ENCODE measurements at places on chromosomes 3 and 15.

GRCh38 chr15:69472046-69472445 lies 19.4 kb downstream of the RPLP1 start:
- DNase-seq, result no peak

DNA sequence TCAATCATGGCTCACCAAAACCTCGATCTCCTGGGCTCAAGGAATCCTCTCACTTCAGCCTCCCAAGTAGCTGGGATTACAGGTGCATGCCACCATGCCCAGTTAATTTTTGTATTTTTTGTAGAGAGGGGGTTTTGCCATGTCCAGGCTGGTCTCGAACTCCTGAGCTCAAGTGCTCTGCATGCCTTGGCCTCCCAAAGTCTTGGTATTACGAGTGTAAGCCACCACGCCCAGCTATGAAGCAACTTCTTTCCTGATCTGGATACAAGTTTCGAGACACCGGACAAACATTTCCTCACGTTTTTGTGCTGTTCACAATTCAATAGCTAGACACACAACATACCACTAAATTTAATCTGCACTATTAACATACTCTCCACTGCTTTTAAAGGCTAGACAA lies 3.4 kb upstream of the SYNM start:
- no peak for DNase-seq

DNA sequence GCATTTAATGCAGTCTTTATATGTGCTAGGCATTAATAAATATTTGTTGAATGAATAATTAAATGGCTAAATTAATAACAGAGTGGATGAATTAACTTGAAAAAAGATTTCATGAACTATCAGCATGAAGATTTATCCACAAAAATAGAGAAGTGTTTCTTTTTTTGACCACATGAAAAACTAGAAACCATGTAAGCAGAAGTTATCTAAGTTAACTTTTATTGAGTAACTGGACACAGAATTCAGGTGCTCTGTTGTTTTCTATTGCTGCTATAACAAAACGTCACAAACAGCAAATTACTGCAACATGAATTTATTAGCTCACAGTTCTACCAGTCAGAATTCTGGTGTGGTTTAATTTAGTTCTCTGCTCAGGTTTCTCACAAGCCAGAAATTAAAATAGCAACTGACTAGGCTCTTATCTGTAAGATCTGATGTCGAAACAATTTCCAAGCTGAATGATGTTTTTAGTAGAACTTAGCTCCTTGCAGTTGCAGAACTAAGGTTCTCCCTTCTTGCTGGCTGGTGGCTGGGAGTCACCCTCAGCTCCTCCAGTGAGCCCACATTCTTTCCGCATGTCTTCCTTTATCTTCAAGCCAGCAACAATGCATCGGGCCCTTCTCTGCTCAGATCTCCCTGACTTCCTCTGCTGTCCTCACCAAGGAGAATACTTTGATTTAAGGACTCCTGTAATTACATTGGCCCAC lies 810.2 kb upstream of the ALCAM start:
- peak; percentile 1 for DNase-seq

GRCh38 chr3:123783050-123783689 lies 101.0 kb downstream of the MYLK start:
- DNase-seq, result no peak

DNA sequence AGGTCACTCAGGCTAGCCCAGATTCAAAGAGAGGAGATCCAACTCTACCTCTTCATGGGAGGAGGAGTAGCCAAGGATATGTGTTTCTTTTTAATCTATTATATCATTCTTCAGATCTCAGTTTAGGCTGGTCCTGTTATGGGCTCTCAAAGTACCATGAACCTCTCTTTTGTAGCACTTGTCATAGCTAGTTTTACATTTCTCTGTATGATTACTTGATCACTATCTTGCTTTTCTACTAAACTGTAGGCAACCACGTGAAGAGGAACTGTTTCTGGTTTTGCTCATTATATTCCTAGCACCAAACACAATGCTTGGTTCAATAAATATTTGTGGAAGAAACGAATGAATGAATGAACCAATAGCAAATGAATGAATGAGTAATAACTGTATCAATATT lies 29.6 kb downstream of the CD86 start:
- no peak for DNase-seq

- no peak for DNase-seq
These were observed 29.9 kb upstream of the CCDC80 start for GRCh38 chr3:112670824-112671223.

- DNase-seq, result no peak
These were observed 23.8 kb upstream of the FOXP1 start for GRCh38 chr3:71607364-71607763.

DNA sequence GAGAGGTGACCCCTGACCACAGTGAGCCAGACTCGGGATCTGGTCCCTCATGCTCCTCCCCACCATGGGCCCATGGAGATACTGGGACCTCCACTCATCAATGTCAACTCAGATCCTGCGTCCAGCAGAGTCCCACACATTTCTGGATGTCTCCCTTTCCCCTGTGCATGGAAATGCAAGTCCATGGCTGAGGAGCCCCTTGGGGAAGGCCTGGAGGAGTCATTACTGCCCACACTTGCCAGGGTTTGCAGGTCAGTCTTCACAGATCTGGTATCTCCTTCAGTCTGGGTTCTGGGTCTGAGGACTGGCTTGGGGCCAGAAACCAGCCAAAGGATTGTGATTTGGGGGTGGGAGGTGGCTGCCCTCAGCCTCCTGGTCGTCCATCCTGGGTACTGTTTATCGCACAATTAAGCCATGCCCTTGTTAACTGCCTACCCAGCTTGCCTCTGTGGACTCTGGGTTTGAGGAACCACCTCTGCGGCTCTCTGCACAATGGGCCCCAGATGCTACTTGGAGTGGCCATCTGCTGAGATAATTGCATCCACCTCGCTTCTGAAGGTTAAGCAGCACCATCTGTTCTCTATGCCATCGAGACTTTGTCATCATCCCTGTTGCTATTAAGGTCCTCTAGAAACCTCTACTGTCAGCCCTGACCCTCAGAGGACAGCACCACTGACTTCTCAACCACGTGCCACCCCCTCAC lies 49.9 kb upstream of the KLF13 start:
- DNase-seq, result no peak

- peak; percentile 58 for DNase-seq
These were observed 235.0 kb upstream of the KBTBD8 start for GRCh38 chr3:66762916-66763693.

DNA sequence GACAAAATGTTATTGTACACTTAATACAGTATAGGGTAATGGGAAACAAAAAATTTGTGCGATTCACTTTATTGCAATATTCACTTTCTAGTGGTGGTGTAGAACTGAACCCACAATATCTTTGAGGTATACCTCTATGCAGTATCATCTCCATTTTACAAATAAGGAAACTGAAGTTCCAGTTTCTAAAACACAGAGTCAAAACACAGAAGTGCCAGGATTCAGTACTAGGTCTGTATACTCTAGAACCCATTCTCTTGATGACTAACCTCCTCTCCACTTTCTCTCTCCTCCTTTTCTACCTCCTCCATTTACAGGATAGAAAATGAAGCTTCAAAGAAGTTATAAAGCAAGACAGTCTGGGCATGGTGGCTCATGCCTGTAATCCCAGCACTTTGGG lies 62.2 kb downstream of the MB21D2 start:
- no peak for DNase-seq

DNA sequence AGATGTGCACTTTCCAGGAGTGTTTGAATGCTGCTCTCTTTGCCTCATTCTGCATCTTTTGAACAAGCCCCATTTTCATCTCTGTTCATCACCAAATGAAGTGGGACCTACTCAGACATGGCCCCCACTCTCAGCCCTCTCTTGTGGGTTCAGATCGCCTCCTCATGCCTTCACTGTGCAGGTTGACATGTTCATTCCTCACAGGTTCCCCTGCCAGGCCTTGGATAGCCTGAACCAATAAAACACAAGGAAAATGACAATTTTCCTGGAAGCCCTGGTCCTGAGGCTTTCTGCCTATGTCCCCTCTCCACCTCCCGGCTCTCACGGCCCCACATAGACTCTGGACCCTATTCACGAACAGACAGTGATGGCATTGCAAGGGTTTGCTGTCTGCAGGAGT lies 17.7 kb downstream of the KLF15 start:
- no peak for DNase-seq

DNA sequence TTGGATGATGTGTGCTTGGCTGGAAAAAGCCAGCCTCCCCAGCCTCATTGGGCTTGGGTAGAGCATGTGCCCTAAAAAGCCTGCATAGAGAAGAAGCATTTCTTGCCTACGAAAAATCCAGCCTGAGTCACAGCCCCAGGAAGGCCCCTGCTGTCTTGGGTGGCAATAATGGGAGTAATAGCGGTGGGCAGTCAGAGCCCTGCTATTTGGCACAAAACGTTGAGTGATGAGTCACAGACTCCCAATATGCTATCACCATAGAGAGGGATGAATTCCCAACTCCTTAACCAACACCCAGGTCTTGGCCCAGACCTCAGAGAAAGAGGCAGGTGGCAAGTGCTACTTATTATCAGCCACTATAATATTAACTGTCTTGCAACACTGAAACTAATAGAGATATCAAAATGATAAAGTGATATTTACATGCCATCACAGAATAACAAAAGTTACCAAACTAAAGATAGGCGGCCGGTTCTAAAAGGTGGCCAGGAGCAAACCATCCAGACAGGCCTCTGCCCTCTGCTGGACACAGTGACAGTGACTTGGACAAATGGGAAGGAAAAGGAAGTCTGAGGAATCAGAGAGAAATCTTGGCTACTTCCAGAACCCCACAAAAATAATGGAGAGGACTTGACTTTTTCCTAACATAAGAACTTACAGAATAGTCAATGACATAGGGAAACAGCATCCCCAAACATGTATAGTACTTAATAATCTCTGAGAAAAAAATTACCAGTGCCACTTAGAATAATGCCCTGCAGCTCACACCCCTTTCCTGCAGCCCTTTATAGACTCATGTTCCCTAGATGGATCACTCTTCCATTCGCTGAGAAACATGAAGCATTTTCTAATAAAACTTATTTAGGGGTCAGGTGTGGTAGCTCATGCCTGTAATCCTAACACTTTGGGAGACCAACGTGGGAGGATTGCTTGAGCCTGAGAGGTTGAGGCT lies 51.9 kb upstream of the MUC13 start:
- peak; percentile 86 for DNase-seq

- DNase-seq, result no peak
These were observed 524.5 kb upstream of the TGFBR2 start for GRCh38 chr3:30081904-30082303.

- no peak for DNase-seq
These were observed 43.5 kb downstream of the LPP start for GRCh38 chr3:188197388-188197847.

DNA sequence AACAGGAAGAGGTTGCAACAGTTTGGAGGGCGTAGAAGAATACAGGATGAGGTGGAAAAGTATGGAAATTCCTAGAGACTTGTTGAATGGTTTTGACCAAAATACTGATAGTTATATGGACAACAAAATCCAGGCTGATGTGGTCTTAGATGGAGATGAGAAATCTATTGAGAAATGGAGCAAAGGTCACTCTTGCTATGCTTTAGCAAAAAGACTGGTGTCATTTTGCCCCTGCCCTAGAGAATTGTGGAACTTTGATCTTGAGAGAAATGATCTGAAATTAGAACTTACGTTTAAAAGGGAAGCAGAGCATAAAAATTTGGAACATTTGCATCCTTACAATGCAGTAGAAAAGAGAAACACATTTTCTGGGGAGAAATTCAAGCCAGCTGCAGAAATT lies 686.9 kb upstream of the GBE1 start:
- no peak for DNase-seq

DNA sequence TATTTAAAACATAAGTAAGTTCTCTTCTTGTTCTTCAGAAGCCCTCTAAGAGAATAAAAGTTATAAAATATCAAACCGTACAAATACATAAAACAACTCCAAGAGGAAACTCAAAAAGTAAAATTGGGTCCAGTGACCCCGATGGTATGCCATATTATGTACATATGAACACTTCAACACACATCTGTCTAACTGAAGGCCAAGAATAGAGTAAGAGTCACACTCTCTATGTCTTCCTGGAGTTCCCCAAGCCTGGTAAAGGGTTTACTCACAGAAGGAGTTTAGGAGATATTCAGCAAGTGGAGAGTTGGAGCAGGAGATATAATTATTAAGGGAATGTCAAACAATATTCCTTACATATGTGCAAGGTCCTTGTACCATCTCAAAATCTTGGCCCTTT lies 101.3 kb upstream of the EIF1B start:
- no peak for DNase-seq

- DNase-seq, result peak; percentile 4
These were observed 36.0 kb downstream of the SLC25A26 start for GRCh38 chr3:66256806-66257205.

- DNase-seq, result no peak
These were observed 294.1 kb upstream of the UBE2E2 start for GRCh38 chr3:22908989-22909507.

- DNase-seq, result no peak
These were observed 54.5 kb upstream of the ABHD17C start for GRCh38 chr15:80640531-80641121.

DNA sequence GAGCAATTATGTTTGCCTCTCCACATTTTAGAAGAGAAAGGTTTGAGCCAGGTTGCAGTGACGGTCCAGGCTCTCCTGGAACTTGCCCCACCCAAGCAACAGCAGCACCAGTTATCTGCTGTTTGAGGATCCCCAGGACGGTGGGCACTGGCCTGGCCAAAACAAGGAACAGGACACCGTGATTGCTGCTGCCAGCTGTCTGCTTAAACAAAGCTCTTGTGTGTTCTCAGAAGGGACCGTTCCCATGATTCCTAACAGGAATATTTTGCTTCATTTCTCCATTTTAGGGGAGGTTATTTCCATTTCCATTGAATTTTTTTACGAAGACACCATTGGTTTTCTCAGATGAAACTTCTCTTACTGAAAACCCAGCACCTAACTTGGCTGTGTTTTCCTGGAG lies 66.4 kb upstream of the RPL35A start:
- no peak for DNase-seq

- no peak for DNase-seq
These were observed 87.3 kb downstream of the PEX5L start for GRCh38 chr3:179949412-179949811.

DNA sequence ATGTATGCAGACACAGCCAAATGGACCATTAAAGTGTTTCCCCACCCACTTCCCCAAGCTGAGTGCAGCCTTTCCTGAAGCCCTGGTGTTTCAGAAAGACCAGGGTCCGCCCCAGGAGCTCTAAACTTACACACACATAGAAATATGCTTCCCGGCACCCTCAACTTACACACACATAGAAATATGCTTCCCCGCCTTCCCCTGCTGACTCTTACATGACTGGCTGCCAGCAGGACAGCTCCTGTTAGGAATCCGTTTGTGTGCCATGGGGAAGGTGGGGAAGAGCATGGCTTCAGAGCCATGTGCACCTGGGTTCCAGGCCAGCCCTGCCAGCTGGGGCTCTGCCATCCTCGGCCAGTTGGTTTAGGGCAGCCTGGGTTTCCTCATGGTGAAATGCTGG lies 3.6 kb downstream of the CLEC3B start:
- DNase-seq, result peak; percentile 80

Measured in AG10803 (cell line).